ENCODE measurements at places on chromosomes 12 and 14.

DNA sequence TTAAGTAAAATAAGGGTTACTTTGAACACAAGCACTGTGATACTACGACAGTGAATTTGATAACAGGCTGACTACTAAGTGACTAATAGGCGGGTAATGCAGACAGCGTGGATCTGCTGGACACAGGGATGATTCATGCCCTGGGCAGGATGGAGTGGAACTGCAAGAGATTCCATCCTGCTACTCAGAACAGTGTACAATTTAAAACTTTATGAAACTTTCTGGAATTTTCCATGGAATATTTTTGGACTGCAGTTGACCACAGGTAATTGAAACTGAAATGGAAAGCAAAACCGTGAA, 46.0 kb downstream of the YEATS4 start:
- DNase-seq, result no peak

GRCh38 chr12:131330106-131330815, 376.6 kb downstream of the ADGRD1 start:
- DNase-seq, result no peak

DNA sequence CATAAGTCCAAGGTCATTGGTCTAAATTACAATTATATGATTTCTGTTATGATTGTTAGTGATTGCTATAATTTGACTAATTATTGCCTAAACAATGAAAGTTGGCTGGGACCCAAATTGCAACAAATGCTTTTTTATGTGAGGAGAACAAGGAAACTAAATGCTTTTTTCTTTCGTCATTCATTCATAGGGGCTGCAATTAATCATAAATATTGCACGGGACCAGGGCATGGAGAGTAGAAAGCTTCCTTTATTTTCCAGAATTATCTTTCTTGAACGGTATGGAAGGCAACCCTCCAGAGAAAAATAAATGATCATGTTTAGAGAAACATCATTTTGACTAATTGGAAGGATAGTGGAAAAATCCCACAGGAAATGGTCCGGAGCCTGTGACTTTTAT, 32.6 kb upstream of the ARHGAP5 start:
- DNase-seq, result no peak

GRCh38 chr12:29782871-29783772, 620 bp downstream of the TMTC1 start:
- DNase-seq, result no peak

DNA sequence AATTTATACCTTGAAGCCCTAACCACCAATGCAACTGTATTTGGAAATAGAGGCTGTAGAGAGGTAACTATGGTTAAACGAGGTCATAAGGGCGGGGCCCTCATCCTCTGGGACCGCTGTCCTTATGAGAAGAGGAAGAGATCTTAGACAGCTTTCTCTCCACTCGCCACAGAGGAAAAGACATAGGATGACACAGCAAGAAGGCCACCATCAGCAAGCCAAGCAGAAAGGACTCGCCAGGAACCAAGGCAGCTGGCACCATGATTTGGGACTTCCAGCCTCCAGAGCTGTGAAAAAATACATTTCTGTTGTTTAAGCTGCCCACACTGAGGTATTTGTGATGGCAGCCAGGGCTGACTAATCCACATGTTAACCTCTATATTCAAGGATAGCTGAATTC, 30.4 kb upstream of the BCAT1 start:
- DNase-seq, result no peak
